Natural killer cell (primary cell): ENCODE measurements at places on chromosomes 3 and 15. TPM values are rescaled to one million over a fixed set of nuclear protein-coding genes. Genes with fewer than 3 reads are reported as not detected.

The KBTBD13 gene
- not detected for total RNA-seq

The CELF6 gene
- 2.6 TPM for total RNA-seq

The HDC gene
- 494 TPM for total RNA-seq

The JAGN1 gene
- total RNA-seq, result 15.5 TPM

The LDHAL6B gene
- not detected for total RNA-seq

The DGKG gene
- total RNA-seq, result 0.63 TPM

The DMXL2 gene
- 12.4 TPM for total RNA-seq

The LRRC49 gene
- total RNA-seq, result not detected

The HEMK1 gene
- 29.3 TPM for total RNA-seq

The CMTM8 gene
- 0.88 TPM for total RNA-seq

The CD200 gene
- total RNA-seq, result not detected

The BBX gene
- 83.4 TPM for total RNA-seq

The CMTM7 gene
- total RNA-seq, result 4.1 TPM

The HRG gene
- not detected for total RNA-seq

The TICRR gene
- 0.59 TPM for total RNA-seq

The ALPK3 gene
- total RNA-seq, result 0.63 TPM

The GHRL gene
- total RNA-seq, result 1.4 TPM

The ACY1 gene
- total RNA-seq, result 13.8 TPM

The GASK1A gene
- not detected for total RNA-seq
